Suppressor macrophage treated with lipopolysaccharide for 1 hour (primary cell): ENCODE measurements at places on chromosomes 1 and 21.

- DNase-seq: peak; percentile 73
Observed at GRCh38 chr1:14742181-14742980, 143.9 kb downstream of the KAZN start.

GRCh38 chr1:117036018-117036461 lies 24.1 kb upstream of the TTF2 start:
- no peak for DNase-seq

DNA sequence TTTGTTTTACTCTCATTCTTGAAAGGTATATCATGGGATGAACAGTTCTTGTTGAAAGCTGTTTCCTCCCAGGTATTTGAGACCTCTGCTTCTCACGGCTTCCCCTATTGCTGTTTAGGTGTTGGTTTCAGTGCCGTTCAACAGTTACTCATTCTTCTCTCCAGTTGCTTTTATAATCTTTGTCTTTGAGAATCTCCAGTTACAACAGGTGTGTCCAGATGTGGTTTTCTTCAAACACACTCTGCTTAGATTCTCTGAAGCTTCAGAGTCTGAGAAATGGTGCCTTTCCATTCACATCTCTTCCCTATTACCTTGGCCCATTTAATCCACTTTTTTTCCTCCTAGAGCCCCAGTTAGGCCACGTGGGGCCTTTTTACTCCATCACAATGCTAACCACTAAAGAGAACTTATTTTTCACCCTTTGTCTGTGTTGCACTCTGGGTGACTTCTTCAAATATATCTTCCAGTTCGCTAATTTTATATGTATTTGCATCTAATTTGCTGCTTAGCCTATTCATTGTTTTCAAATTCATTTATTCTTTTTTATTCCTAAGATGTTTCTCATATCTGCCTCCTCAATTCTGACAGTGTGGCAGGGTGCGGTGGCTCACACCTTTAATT lies 46.7 kb upstream of the SLC19A1 start:
- no peak for DNase-seq

- no peak for DNase-seq
Observed at GRCh38 chr1:180908074-180908765, 4.5 kb upstream of the KIAA1614 start.

DNA sequence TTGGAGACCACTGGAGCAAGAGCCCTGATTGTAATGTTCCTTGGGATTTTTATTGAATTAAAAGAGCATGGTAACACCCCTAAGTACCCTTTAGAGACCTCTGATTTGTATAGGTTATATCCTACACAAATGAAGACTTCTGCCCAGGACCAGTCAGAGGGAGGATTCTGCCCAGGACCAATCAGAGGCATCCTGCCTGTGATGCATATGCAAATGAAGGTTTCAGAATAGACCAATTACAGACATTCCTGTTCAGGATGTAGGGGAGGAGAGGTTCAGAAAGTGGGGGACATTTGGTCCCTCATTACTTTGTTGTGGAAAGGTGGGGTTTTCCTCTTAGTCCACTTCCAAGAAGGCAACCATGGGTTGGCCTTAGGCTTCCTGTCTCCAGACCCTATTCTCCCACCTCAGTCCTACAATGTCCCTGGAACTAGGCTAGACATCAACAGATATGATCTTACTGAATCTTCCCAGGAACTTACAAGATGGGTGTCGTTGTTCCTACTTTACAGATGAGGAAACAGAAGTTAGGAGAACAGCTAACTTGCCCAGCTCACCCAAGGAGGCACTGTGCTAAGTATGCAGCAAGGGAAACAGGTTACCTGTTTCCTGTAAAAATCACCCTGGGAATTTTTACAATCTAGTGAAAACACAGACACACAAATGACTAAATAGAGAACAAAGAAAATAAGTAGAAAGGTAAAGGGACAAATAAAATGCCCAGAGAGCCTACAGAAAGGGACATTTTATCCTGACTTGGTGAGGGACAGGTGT lies 36.8 kb upstream of the SFPQ start:
- no peak for DNase-seq

- no peak for DNase-seq
Observed at GRCh38 chr1:103187673-103188072, 79.4 kb upstream of the COL11A1 start.

- DNase-seq: peak; percentile 85
Observed at GRCh38 chr1:145891587-145892485, 6.2 kb upstream of the ANKRD35 start.

DNA sequence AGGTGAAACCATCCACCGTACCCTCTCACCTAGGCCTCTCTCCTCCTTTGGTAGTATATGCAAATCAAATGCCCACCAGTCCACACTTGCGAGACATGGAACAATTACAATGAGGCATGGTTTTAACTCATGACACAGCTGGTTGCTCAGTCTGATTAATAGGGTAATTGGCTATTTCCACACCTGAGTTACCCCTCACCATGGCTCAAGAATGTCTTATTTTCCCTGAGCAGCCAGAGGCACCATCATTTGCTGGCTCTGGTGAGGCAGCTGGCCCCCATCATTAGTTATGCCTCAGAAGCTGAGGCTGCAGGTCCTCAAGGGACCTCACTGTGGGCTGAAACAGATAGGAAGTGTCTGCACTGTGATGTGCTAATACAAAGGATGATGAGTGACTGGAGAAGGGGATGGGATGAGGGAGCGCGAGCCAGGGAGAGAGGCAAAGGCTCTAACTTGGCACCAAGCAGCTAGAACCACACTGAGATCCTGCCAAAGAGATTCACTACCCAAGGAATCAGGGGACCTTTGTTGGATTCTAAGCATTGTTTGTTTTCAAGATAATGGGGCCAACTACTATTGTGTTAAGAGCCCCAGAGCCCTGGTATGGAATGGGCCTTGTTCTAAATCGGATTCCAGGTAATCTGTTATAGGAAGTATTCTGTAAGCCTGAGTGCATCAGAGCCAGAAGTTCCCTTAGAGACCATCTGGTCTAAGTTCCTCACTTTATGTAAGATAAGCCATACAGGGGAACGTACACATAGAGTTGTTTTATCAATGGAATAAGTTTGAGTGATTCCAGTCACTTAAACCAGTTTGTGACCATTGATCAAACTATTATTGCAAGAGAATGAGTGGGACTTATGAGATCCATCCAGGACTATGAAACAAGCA lies 80.0 kb upstream of the CNTN2 start:
- DNase-seq: no peak

DNA sequence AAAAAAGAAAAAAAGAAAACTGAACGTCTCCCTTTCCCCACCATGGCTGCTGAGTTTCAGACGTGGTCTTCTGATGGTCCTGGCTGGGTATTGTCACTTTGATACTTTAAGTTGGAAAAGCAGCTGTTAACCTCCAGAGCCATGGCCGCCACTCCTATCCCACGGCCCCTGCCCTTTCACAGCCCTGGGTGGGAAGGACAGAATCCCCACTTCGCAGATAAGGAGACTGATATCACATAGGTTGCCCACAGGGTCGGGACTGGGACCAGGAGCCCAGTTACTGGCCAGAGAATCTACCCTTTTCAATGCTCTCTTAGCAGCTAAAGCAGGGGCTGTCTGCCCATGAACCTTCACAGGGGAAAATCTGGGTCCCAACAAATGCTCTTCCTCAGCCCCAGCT lies 16.8 kb downstream of the BMP8A start:
- no peak for DNase-seq

DNA sequence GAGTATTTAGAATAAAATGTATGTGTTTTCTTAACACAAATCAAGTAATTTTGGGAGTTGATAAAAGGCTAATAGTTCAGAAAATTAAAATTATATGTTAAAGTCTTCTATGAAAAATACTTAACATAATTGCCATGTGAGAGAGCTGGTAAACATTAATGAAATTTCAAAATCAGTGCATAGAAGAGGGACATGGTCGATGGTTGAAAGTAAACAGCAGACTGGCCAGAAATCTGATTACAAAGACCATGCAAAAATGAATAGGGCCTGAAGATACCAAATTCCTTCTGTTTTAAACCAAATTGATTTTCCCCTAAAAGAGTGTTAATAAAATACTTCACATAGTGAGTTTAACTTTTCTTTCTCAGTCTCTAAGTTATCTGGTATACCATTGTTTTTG lies 128.3 kb downstream of the GABPA start:
- DNase-seq: no peak

GRCh38 chr1:87785386-87785785 lies 456.7 kb downstream of the LMO4 start:
- DNase-seq: peak; percentile 24

GRCh38 chr1:111565079-111565478 lies 54.5 kb upstream of the RAP1A start:
- DNase-seq: peak; percentile 39

DNA sequence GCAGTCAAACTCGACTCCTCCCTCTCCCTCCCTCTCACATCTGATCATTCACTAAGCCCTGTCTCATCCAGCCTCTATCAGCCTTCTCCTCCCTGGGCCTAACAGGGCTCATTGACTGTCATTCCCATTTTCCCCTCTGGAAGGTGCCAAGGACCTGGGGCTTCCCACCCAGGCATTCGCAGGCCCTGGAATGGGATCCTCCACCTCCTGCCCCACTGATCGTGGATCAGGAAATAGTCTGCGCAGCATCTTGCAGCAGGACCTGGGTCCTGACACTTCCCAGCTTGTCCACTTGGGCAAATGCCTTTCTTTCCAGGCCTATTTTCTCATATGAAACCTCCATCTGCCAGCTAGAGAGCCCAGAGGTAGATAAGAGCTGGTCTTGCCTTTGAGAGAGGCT lies 71.2 kb upstream of the ZC3H12A start:
- no peak for DNase-seq
